Amygdala (tissue), 56 donors: ENCODE measurements at places on chromosomes 4 and X.

GRCh38 chr4:78513411-78513975 lies 38.1 kb upstream of the ANXA3 start:
- no peak for DNase-seq

- DNase-seq, result no peak
These were observed 34.1 kb upstream of the RPS6KA3 start for GRCh38 chrX:20300822-20301221.

DNA sequence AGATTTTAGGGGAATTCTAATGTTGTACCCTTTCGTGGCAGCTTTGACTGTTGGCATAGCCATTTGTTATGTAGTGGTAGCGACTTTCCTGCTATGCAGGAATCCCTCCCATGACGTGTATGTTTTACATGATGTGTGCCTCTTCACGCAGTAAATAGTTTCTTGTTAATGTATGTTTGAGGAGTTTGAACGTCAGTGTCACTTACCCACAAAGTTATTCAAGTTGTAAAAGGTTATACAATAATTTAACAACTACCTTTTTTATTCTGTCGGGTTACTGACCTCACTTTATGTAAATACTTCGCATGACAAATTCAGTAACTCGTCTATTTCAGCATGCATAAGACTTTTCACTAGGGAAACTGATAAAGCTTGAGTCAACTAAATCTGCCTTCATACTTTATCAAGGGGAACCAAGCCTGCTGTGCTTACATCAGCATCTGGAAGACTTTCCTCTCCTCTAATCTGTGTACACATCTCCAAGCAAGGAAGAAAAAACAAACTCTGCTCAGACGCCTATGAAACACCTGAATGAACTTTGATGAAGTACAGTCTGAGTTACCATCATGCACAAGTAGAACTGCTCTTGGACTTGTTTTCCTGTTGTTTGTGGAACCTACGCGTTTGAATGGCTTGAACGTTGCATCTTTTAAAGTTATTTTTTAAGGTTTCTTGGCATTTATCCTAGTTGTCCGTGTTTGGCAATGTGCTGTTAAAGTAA lies 61.2 kb downstream of the SLC9A6 start:
- DNase-seq, result no peak

DNA sequence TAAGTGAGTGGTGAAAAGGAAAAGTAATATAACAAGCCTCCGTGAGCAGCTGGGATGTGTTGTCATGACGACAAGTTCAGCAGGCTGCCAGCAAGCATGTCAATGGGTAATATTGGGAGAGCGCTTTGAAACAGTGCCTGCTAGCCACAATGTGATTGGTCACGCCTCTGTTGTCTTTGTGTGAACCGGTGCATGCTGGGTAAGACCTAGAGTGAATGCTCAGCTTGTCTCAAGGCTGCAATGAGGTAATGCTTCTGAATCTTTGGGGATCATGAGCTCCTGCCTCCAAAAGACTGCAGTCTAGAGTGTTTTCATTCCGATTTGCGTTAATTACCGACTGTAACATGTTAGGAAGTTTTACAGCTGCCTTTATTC lies 54.9 kb downstream of the STOX2 start:
- DNase-seq, result peak; percentile 98

DNA sequence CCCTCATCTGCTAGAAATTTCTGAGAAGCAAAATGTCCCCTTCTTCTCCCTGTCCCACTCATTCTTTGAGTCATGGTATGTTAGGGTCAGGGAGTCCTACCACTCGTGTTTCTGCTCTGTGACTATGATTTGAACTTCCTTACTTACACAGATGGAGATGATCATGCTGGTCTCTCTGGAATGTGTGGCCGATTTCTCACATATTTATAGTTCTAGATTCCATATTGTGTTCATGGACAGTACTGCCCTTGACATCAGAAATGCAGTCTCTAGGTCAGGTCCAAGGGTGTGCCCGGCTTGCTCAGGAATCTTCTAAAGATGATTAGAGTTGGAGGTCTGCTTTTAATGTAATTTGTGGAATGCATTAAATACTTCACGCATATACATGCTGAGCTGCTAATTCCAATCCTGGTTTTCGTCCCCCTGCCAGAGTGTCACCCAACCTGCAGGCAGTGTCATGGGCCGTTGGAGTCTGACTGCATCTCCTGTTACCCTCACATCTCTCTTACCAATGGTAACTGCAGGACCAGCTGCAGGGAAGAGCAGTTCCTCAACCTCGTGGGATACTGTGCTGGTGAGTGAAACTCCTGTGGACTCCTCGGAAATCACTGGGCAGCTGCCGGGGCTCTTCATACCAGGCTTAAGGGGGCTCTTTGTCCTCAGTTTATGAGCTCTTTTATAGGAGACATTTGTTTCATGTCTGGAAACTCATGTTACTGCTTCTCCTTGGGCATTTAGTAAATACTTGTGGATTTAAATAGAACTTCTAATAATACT lies 214.1 kb upstream of the ANXA3 start:
- DNase-seq, result no peak

DNA sequence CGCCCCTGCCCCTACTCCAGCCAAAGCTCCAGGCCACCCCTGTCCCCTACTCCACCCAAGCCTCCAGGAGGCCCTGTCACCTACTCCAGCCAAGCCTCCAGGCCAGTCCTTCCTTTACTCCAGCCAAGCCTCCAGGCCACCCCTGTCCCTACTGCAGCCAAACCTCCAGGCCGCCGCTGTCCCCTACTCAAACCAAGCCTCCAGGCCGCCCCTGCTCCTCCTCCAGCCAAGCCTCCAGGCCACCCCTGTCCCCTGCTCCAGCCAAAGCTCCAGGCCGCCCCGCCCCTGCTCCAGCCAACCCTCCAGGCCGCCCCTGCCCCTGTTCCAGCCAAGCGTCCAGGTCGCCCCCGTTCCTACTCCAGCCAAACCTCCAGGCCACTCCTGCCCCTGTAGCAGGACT lies 5.1 kb upstream of the ASMT start:
- DNase-seq, result no peak

DNA sequence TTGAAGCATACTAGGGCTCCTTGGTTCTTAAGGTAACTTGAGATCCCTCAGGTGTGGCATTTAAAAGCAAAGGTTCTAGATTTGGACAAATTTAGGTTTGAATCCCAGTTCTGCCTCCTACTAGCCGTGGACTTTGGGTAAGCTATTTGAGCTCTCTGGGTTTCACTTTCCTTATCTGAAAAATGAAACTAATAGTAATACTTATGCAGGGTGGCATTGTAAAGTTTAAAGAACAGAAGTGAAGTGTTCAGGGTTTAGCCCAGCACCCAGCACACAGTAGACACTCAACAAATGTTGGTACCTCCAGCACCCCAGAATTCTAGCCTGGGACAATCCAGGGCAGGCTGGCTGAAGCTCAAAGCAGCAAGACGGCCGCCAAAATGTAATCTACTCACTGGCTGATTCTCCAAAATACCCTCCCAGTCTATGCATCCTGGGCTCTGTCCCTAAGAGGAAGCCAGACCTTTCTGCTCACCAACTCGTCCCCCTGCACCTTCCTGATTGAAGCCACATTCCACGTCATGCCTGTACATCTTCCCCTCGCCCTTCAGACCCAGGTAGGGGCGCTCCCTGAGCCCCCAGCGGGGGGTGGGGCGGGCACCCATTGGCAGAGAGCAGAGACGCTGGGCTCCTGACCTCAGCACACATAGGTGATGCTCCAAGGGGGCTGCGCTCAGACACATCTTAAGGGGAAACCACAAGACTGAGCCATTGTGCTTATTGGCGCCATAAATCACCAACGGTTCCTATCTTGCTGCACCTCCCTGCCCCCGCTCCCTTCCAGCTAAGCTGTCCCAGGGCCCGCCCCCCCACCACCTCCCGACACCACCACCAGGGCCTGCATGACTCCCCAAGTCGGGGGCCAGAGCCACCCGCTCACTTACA lies 160.6 kb downstream of the BCOR start:
- no peak for DNase-seq

- no peak for DNase-seq
These were observed 42.4 kb downstream of the PTTG2 start for GRCh38 chr4:38002451-38003071.

DNA sequence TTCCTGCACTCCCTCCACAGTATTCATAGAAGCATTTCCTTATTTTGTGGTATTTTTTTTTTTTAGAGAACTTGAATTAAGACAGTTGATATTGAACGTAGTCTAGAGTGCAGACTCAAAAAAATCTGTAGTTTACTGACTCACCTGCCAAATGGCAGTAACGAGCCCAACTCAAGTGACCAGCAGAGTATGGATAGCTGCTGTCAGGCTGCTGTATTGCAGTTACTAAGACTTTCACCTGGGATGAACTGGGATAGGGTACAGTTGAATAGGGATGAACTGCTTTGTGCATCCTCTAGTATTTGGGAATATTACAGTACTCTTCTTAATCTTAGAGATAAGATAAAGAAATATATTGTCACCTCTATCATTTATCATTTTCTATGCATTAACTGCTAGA lies 7.0 kb upstream of the SLC7A11 start:
- no peak for DNase-seq

DNA sequence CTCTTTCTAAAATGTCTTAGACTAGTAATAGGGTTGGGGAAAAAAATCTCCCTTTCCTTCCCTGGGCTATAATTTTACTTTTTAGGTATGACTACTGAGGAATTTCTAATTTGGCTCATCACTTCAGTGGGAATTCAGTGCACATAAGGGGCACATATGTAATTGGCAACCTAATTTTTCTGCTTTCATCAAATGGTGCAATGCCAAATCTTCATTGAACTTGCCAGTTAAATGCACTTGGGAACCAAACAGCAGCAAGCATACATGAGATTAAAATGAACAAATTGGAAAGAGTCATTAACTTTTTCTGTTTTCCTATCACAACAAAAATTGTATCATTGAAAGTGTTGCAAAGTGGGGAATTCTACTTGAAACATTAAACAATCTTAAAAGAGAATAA lies 2.9 kb upstream of the CCSER1 start:
- no peak for DNase-seq

DNA sequence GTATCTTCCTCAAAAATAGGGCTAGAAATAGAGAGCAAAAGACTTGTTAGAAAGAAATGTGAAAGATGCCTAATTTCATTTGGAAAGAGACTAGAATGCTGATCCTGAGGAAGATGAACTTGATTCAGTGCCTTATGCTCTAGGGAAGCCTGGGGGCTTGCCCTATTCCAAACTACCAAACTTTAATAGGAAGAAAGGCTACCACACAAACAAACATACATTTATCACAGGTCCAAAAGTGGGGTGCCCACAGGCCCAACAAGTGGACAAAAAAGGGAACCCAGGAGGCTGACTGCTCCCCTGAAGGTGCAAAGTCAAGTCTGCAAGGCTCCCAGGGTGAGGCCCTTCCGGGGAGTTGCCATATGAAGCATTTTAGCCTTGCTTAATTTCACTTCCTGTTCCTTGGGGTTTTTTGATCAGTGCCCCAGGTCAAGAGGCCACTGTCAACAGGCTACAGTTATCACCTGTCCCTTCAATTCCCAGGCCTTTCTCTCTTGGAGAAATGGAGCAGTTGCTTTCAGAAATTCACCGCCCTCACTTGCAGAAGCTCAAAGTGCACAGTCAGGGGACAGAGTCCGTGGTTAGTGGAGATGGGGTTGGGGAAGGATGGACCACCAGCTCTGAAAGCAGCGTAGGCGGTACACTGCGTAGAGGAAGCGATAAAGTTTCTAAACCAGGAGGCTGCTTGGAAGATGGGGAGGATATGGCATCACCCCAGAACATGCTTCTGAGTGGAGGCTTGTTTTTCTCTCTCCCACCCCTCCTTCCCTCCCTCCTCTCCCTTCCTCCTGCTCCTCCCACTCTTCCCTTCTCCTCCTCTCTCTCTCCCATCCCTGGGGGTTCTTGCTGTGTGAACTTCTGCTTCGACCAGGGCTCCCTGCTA lies 36.4 kb downstream of the TMEM154 start:
- no peak for DNase-seq
